ENCODE measurements at places on chromosomes 1 and 21.

GRCh38 chr1:114510274-114511031, 550 bp downstream of the TRIM33 start:
- DNase-seq: no peak

DNA sequence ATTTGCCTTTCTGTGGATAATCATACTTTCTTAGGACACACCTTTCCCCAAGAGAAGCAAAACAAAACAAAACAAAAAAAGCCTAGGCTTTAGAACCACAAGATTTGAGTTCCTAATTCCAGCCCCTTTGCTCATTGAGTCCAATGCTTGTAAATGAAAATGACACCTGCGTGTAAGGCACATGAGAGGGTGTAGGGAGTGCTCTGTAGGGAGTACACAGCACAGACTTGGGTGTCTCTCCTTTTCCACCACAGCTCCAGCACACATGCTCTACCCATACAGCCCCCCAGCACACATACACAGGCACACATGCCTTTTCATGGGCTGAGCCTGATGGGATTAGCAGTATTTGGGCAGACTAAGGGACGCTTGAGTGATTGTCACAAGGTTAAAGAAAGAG, 9.2 kb upstream of the NGF start:
- DNase-seq: no peak

- no peak for DNase-seq
These were observed 58.5 kb upstream of the KLHDC7A start for GRCh38 chr1:18422076-18422777.

- no peak for DNase-seq
These were observed 29.2 kb downstream of the COL16A1 start for GRCh38 chr1:31674626-31675025.

DNA sequence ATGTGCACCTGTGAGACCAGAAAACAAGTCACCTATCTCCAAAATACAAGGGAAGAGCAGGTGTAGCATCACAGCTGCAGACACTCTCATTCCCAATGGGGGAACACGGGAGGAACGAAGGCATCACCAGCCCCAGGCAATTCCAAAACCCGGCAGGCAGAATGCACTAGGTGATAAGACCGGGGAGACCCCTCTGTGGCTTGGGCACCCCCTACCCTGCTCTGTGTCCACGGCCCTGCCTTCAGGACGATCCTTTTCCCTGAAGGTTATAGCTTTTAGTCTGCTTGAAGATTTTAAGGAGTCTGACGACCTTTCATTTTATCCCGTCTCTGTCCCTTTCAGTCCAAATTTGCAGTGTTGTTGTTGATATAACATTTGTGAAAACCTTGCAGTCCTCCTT, 19.2 kb downstream of the TRPM2 start:
- DNase-seq: no peak

DNA sequence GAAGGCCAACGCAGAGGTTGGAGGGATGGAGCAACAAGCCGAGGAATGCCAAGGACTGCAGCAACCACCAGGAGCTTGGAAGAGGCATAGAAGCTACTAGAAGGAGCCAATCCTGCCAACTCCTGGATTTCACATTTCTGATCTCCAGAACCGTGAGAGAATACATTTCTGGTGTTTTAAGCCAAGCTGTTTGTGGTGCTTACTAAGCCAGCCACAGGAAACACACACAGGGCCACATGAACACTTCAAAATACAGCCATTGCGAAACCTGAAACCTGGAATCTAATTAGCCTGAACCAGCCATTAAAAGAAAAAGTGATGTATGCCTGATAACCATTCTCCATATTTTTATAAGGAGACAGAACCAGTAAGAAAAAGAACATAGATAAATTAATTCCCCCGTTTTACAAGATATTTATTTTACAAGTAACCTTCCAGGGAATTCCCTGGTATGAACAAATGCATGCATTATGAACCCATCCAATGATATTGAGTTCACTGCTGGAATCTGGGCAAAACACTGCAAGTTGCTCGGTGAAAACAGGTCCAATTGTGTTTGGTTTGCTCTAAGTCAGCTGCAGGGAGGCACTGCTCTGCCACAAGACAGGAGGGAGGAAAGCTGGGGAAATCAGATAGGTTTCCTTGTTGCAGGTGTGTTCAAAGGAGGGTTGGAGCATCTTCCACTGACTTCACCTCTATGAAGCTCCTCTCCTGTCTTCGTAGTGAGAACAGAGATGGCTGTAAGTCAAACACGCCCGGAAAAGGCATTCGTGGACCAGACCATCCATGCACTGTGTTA, 70.2 kb downstream of the ETS2 start:
- no peak for DNase-seq

DNA sequence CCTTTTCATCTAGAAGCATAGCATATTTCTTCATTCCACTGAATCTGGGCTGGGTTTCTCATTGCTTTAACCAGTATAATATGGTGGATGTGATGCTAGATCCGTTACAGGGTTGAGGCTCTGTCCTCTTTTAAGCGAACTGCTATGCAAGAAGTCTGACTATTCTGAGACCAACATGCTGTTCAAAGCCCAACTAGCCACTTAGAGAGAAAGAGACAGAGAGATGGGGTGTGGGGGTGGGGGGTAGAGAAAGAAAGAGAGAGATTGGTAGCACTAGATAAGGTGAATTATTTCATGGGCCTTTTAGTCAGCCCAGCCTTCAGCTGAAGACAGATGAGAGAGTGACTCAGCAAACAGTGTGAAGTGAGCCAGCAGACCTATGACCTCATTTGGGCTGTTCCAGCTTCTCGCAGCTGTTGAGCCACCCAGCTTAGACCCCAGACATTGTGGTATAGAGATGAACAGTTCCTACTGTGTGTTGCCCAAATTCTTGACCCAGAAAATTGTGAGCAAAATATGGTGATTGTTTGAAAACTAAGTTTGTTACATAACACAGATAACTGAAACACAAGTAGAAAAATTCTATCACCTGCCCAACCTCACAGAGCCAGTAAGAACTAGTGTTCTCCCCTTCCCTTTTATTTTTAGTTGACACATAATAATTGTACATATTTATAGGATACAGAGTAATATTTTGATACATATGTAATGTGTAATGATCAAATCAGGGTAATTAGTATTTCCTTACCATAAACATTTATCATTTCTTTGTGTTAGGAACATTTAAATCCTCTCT, 40.7 kb upstream of the PRKACB start:
- peak; percentile 37 for DNase-seq

Measured in HepG2 (cell line).